Muscle of leg (tissue), 16 donors: ENCODE measurements at places on chromosomes 13 and 19. TPM values are rescaled to one million over a fixed set of nuclear protein-coding genes. Genes with fewer than 3 reads are reported as not detected.
A peak's percentile ranks its signal among the peaks of the same experiment; 100 is the strongest.

ZFP36 gene
- total RNA-seq: 14.2 TPM

LSR gene
- 2.9 TPM for total RNA-seq

ZNF333 gene
- 18.2 TPM for total RNA-seq

STOML3 gene
- 0.04 TPM for total RNA-seq

NLRP11 gene
- total RNA-seq: not detected

- H3K27me3 ChIP-seq: no peaks in the 10 kb centered on the region
- H3K4me1 ChIP-seq: peaks cover 9% of the 10 kb centered on the region
- H3K36me3 ChIP-seq: peaks cover 20% of the 10 kb centered on the region
- H3K4me3 ChIP-seq: no peak overlapping the region
- H3K27ac ChIP-seq: peak overlapping the region; percentile 15
These were observed 21.5 kb upstream of the GARRE1 start for GRCh38 chr19:34232566-34233481.

DNA sequence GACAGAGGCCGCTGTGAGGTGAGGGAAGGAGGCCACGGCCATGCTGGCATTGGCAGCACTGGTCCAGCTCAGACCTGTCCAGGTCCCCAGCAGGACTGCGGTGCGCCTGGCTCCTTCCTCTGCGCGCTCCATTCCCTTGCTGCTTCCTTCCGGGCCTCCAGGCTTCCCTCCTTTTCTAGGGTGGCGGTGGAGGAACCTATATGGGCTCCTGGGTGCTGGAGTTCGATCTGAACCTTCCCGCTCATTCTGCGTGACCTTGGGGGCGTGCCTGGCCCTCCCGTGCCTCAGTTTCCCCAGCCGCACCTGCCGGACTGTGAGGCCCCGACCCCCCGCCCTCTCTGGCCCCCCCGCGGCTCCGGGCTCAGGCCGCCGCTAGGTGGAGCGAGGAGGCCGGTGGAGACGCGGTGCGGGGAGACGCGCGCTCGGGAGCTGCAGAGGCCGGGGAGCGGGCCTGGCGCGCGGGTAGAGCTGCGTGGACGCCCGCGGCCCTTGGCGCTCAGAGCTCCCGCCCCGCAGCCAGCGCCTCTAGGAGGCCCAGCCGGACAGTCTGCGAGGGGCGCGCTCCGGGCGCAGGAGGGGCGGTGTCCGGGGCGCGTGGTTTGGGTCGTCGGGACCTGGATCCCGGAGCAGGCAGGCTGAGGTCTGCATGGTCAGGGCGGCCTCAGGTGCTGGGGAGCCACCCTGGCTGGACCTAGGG, 29.9 kb downstream of the EFNA2 start:
- peaks cover 51% of the 10 kb centered on the region for H3K27me3 ChIP-seq
- DNase-seq: peak; percentile 66

- H3K4me1 ChIP-seq: peaks cover 26% of the 10 kb centered on the region
- DNase-seq: peak; percentile 60
- no peaks in the 10 kb centered on the region for H3K27me3 ChIP-seq
- H3K36me3 ChIP-seq: no peaks in the 10 kb centered on the region
These were observed 135.2 kb downstream of the DCT start for GRCh38 chr13:94344126-94344818.
